Lower lobe of right lung (tissue), 2 donors: ENCODE measurements at places on chromosomes 2 and 18. TPM values are rescaled to one million over a fixed set of nuclear protein-coding genes. Genes with fewer than 3 reads are reported as not detected.

The SNORC gene
- 0.53 TPM for total RNA-seq

- DNase-seq = no peak
Observed at GRCh38 chr2:2842466-2842865, 511.4 kb upstream of the MYT1L start.

- no peak for DNase-seq
Observed at GRCh38 chr18:61841706-61842105, 51.1 kb downstream of the RNF152 start.

DNA sequence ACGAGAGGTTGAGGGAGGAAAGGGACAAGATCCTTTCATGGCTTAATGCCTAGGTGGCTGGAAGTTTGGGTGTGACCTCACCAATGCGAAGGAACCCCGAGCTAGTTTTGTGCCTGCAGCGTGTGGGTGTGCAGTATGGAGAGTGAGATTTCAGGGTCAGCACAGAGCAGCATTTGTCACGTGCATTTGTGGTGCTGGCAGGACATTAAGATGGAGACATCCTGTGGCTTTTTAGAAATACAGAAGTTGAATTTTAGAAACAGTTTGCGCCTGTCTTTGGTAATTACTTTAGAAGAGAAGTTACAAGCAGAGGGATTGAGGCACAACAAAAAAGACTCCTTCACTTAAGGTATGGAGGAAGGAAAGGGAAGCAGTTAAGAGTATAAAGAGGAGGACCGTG is 258.2 kb upstream of the THUMPD2 start:
- peak; percentile 54 for DNase-seq
